ENCODE measurements at places on chromosomes 3 and 15.
A peak's percentile ranks its signal among the peaks of the same experiment; 100 is the strongest.

DNA sequence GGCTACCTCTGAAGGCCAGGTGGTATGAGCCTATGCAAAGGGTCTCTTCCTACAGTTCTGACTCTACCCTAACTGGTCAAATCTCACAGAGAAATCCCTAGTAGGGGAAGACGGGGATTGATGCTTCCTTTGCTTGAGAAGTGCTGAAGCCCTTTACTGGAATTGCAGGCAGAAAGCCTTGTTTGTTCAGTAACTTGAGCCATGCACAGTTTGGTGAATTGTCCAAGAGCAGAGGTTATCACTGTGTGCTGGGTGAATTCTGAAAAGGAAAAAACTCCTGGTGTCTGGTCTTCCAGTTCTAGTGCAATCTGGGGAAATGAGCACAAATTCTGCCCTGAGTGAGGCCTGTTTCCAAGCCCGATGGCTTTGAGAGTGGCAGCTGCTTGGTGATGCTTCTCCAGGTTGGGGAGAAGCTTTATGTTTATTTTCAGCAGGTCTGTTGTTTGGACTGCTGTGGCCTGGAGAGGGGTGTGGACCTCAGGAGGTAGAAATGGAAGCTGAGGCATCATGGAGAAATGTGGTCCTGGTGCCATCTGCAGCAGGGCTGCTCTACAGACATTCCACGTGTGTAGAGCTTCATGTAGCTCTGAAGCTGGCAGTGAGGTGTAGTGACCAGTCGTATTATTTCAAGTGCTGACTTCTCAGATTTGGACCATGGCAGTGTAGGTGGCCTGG, 60.9 kb downstream of the ARNT2 start:
- no peak for DNase-seq

DNA sequence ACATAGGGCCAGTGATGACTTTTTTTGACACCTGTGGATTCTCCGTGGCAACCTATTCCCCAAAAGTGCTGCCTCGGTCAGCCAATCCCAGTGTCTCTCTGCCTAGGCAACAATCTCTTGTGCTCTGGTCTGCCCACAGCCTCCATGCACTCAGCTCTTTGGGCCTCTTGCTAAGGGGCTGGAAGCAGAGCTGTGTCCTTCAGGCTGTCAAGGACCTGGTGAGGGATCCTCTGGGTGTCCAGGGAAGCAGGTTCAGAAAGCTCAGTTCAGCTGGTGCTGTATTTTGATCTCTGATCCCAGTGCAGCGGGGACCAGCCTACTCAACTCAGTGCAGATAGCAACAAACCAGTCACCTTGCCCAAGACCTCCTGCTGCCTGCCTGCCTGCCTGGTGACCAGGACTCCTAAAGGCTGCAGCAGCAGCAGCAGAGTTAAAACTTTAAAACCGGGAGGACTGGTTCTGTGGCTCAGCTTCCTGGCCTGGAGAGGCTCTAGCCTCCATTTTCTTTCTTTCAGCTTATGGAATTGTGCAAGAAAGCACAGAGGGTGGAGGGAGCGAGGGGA, 6.2 kb downstream of the PAK6 start:
- no peak for DNase-seq

DNA sequence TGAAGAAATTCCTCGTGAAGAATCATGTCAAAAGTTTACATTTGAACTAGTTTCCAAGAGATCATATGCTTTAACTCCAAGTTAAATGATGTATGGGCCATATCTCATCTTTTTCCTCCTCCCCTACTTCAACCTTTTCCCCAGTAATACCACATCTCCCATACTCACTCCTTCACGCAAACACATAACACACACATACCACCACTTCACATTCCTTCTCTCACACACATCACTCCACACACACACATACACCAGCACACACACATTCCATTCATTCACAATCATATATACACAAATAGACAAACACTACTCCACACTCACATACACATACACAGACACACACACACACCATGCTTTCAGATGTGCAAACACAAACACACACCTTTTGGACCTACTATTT, 769.0 kb upstream of the NR2F2 start:
- no peak for DNase-seq

GRCh38 chr15:28184166-28184565, 85.1 kb upstream of the OCA2 start:
- no peak for DNase-seq

GRCh38 chr15:89113296-89114024, 25.2 kb downstream of the ABHD2 start:
- DNase-seq, result no peak

DNA sequence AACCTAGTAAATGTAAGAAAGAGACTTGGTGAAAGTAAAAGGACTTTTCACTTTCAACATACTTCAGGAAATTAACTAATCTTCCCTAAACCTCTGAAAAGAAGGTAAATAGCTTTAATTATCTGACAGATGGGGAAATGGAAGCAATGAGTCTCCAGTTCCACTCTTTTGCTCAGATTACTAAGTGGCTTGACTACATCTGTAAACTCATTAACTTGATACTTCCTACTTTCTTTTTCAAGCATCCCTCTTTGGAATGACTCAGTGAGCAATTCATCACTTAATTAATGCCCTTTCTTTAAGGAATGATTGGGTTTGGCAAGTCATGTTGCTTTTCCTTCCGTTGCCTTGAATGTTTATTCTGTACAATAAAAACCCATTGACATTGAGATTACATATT, 234.2 kb downstream of the GRM7 start:
- DNase-seq, result no peak

- DNase-seq, result no peak
Measured at GRCh38 chr3:54376939-54377578, 254.7 kb downstream of the CACNA2D3 start.

GRCh38 chr15:101000271-101000681, 81.1 kb downstream of the LRRK1 start:
- DNase-seq, result no peak

- no peak for DNase-seq
Measured at GRCh38 chr3:121723485-121723884, 26.1 kb downstream of the GOLGB1 start.

DNA sequence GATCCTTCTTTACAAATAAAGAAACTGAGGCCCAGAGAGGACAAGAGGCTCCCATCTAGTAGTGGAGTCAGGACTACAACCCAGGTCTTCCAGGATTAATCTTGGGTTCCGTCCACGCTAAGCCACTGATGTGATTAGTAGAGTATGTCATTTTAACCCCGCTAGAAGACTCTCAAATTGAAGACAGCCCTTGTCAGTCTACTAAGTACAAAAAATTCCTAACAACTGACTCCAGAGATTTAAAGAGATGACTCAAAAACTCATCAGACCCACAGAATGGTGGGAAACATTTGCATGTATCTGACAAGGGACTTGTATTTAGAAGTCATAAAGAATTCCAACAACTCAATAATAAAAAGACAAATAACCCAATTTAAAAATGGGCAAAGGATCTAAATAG, 145.3 kb downstream of the CNTN3 start:
- DNase-seq, result no peak

- DNase-seq, result no peak
Measured at GRCh38 chr15:98966091-98966787, 41.4 kb downstream of the PGPEP1L start.

DNA sequence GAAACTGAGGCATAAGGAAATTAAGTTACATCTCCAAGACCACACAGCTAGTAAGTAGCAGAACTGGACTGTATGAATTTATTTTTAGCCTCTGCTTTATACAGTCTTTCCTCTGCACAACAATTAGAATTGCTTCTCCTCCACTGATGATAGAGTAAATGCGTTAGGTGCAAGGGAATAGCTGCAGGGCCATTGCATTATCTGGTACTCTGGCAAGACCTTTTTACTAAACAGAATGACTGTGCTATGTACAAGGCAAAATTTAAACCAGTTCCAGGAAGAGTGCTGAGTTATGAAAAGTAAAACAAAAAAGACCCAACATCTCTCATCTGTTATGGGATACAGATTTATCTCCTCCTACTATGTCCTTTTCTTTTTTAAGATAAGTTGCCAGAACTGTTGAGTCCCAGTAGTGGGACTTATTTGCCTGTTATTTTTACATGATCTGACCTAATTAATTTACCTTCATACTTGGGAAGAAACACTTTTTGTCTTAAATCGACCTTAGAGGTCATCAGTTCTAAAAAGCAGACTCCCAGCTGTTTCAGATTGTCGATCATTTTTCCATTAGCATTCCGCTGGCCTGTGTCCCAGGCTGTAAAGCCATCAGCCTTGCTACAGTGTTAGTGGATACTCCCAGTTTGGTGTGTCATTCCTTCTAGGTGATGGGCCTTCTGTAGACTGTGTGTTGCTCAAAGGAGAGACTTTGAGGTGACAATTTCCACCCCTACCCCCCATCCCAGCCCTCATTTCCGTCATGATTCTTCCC, 147.5 kb upstream of the NUDT16 start:
- DNase-seq, result no peak

DNA sequence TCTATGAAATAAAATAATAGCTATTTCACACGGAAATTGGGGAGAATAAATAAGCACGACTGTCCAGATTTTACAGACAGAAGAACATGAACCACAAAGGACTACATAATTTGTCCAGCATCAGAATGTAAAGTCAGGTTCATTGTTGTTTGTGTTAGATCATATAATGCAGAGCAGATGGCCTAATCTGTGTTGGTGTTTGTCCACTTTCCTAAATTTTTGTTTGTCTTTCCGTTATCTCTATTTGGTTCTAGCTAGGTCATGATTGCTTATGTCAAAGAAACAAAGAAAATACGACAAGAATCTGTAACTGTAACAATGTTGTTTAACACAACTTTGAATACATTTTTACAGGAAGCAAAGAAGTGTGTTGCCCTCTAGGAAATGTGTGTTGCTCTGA, 75.6 kb upstream of the ANKRD28 start:
- no peak for DNase-seq

DNA sequence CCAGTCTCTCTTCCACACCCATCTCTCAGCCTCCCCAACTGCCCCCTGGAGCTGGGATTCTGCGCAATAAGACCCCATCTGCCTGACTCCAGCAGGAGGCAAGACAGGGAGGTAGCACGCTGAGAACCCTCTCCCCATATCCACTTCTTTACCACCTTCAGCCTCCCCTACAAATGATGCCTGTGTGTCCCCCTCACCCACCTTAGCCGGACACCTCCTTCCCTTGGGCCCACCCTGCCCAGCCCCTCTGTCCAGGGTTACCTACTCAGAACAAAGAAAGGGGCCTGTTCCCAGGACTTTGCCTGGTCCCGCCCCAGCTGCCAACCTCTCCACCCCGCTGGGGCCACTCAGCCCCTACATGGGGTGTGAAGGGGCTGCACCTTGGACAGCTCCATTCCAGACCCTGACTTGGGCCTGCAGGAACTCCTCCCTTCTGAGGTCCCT, 40.8 kb upstream of the ATP2B2 start:
- no peak for DNase-seq

- DNase-seq, result no peak
Measured at GRCh38 chr15:71434774-71435173, 319.5 kb downstream of the THSD4 start.

GRCh38 chr3:118754406-118755252, 280.0 kb downstream of the IGSF11 start:
- no peak for DNase-seq

DNA sequence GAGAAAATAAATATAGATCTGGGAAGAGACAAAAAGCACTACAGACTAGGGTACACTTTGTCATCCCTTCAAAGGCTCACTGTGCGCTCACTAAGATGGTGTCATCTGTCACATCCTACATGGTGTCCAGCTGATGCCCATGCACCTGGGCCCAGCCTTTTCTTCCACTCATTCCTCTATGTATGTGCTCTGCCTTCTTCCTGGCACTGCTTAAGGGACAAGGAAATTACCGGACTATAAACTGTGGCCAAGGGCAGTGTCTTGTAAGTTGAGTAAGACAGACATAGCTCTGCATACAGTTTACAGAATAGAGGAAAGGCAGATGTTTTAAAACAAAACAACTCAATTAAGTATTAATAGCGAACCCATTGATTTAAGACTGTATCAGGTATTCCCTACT, 52.9 kb downstream of the ARHGAP31 start:
- DNase-seq, result no peak

DNA sequence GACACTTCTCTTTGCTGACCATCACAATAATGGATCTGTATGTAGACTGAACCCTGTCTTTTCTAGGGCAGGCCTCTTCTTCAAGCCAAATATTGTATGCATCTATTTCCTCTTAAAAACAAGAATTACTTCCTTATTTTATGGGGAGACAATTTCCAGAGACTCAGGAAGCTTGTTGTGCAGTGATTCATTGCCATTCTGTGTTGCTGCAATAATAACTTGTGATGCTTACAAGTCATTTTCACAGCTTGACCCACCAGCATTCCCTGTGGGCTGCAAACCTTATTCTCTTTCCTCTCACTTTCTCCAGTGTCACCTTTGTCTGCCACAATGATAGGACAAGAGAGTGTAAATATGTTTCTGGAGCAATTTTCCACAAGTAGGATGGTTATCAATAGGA, 276.7 kb upstream of the SGO1 start:
- DNase-seq, result peak; percentile 12

DNA sequence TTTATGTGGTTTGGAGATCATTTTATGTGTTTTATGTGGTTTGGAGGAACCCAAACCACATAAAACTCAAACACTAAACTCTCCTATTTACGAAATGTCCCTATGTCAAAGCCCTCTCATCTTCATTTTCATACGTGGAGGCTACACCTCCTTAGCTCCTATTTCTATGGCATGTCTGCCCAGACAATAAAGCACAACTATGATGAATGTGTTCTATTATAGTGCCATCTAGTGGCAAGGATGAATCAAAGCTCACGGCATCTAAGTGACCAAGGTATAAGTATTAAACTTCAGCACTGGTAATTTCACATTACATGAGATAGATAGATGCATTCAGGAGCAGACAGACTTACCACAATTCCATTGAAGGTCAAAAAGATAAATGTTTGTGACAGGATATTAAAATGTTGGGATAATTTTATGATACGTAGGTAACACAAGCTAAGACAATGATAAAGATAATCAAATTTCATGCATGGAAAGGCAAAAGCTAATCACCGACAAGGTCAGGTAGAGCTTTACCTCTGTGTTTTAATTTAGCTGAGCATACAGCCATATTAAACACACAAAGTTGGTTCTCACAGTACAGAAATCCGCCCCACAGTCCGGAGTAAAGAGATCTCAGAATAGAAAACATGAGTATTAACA, 130.6 kb upstream of the FHIT start:
- peak; percentile 56 for DNase-seq

- DNase-seq, result no peak
Measured at GRCh38 chr3:112693186-112693585, 52.2 kb upstream of the CCDC80 start.

- DNase-seq, result no peak
Measured at GRCh38 chr15:83112233-83112955, 4.9 kb downstream of the TM6SF1 start.

DNA sequence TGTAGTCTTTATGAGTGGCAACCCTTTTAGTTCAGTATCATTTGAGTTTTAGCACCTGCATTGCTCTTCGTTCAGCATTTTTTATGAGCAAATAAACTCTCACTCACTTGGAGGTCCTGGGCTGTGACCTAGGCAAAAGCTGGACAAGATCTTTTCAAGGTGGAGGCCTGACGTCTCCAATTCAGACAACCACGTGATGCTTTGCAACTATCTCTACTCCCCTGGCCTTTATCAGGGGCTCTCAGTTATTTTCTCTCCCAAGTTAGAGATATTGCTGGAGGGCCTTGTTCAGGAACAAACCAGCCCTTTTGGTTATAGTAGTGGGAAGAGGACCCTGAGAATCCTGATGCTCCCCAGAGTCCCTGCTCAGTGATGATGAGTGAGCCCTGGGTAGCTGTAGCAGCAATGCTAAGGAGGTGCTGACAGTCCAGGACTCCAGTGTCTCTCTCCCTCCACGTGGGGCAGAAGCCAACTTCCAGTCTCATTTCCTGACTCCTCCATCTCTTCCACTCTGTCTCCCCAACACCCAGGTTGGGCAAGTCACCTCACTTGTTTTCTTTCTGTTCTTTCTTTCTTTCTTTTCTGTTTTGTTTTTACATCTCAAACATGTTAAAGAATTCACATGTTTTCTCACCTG, 30.4 kb downstream of the HAPLN3 start:
- no peak for DNase-seq
